ENCODE measurements at places on chromosomes 6 and 20.

- DNase-seq = peak; percentile 35
Measured at GRCh38 chr6:42281570-42281969, 63.9 kb upstream of the MRPS10 start.

- no peak for DNase-seq
Measured at GRCh38 chr6:99307295-99307907, 42.1 kb downstream of the FAXC start.

DNA sequence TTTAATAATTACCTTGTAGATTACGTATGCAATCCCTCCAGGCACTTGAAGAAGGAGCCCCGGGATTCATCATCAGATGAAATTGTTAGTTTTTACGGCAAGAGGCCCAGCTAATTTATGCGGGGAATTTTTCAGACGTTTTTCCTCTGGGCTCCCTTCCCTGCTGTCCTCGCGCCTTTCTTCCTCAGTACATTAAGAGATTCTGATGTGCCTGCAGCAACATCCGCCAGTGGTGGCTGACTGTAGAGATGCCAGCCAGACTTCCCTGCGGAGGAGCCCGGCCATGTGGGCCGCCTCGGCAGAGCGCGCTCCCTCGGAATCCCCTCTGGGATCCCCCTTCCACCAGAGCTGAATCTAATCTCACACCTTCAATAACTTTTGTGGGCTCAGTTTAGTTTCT is 46.4 kb upstream of the POU3F2 start:
- DNase-seq = no peak

DNA sequence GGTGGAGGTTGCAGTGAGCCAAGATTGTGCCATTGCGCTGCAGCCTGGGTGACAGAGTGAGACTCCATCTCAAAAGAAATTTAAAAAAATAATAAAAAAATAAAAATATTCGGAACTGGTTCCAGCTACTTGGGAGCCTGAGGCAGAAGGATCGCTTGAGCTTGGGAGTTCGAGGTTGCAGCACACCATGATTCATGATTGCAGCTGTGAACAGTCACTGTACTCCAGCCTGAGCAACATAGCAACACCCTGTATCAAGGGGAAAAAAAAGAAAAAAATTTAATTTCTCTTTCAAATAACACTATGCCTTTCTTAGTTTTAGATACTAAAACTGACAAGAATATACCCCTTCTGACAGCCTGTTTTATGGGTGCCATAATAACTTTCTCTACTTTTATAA is 10.5 kb downstream of the KDM1B start:
- DNase-seq = no peak

DNA sequence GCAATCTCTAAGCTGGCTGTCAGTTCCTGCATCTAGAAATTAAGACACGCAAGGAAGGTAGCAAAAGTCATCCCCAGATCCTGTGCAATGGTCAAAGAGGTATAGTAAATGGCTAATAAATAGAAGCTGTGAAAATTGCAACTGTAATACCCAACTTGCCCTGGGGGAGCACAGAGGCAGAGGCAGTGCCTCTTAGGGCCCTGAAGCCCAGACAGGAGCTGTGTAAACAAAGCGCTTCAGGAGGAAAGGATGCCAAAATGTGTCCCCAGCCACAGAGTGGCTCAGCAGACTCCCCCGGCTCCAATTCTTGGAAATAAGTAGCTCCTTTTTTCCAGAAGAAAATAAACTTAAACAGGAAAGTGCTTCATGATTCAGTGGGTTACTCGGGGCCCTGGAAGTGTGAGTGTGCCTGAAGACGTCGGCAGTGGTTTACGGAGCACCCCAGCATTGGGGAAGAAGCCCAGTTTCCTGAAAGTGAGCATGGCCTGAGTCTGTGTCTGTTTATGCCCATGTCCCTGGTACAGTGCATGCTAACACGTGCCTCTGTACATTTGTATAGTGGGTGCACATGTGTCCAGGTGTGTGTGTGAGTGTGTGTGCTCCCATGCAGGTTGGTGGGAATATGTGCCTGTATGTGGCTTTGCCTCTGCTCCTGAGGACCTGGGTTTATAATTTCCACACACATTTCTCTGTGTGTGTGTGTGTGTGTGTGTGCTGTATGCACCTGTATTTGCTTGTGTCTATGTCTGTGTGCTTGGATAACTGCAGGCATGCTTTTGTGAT is 246.7 kb downstream of the MAFB start:
- no peak for DNase-seq

GRCh38 chr6:137853569-137854213 is 13.4 kb upstream of the TNFAIP3 start:
- DNase-seq = no peak

DNA sequence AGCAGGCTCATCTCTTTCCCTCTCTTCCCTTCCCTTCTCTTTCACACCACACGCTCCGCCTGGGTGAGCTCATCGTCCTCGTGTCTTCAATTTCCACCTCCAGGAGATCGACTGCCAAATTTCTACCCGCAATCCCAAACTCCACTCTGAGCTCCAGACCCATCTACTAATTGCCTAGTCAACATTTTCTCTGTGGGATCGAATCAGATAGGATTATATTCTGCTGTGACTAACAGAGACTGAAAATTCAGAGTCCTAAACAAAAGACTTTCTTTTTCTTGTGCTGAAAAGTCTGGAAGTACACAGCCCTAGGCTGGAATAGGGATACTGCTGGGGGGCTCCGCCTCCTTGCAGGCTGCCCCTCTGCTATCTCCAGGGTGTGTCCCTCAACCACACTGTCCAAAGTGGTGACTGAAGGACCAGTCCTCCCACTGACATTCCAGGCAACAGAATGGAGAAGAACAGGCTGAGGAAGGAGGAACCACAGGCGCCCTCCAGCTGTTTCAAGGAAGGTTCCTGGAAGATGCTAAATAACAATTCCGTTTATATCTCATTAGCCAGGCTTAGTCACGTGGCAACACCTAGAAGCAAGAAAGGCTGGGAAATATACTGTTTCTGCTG is 5.0 kb upstream of the HSPA12B start:
- DNase-seq = no peak

- DNase-seq = no peak
Measured at GRCh38 chr6:108771421-108771820, 76.8 kb upstream of the ARMC2 start.

- peak; percentile 54 for DNase-seq
Measured at GRCh38 chr6:23250556-23250955, 681.2 kb downstream of the HDGFL1 start.

DNA sequence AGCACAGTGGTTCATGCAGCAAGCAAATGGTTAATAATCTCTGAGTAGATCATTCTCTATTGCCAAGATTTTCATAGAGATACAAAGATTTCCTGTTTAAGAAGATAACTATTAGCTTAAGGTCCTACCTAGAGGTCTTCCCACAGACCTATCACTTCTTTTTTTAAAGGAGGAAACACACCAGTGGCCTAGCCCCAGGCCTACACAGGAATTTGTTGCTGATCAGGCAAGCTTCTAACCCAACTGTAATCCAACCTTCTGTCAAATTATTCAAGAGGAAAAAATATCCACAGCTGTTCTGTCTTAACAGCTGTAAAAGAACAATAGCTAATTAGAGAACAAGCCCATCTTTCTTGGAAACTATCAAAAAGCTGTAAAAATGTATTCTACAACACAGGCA is 332.8 kb downstream of the BTBD9 start:
- DNase-seq = no peak

DNA sequence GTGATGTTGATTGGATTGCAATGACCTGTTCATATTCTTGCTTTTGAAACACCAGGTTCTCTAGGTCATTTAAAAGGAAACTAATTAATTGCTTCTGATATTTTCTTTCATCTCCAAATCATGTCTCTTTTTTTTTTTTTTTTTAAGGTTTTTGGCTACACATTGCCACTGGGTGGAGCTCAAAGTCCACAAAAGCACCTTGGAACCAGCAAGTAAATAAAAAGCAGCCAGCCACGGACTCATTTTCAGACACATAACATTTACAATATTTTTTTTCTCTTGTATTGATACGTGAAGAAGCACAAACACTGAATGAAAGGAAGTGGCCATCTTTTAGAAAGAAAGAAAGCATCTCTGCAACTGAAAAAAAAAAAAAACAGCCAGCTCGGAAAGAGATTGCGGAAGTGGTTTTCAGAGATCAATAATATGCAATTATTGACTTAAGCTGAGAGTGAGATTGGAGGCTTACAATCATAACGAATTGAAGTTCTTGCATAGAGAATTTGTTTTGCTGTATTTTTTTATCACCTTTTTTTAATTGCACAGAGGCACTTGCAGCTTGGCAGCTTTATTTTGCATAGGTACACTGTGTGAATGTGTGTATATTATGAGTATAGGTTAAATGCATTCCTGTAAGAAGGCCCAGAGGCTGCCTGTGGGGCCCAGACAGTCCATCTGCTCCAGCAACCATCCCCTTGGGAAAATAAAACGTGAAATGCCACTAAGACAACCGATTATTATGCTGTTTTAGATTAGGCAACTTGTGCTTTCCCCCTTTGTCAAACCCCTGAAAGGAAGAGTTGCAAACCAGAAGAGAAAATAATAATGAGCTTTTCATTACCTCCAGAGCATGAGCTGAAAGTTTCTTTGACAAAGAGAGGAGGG is 28.2 kb downstream of the CGA start:
- DNase-seq = peak; percentile 67

GRCh38 chr20:8788831-8789230 is 280.1 kb upstream of the PLCB4 start:
- DNase-seq = no peak

- no peak for DNase-seq
Measured at GRCh38 chr6:52718550-52718949, 44.7 kb downstream of the GSTA2 start.

- peak; percentile 49 for DNase-seq
Measured at GRCh38 chr20:33811776-33812151, 616 bp downstream of the CHMP4B start.

DNA sequence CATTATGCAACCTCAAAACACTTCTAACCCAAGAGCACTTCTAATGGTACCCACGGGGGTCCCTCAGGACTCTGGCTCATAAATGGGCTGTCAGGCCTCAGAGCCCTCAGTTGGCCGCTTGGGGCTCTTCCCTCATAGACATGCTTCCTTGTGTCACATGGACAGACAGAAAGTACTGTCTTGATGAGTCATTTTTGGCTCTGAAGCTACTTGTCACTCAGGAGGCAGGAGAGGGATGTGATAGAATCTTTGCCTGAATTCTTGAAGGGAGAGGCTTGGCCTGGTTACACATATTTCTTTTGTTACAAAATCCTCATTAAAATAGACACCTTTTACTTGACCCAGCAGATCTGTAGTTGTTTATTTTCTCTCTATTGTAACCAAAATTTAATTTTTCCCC is 15.1 kb upstream of the EDN1 start:
- no peak for DNase-seq

DNA sequence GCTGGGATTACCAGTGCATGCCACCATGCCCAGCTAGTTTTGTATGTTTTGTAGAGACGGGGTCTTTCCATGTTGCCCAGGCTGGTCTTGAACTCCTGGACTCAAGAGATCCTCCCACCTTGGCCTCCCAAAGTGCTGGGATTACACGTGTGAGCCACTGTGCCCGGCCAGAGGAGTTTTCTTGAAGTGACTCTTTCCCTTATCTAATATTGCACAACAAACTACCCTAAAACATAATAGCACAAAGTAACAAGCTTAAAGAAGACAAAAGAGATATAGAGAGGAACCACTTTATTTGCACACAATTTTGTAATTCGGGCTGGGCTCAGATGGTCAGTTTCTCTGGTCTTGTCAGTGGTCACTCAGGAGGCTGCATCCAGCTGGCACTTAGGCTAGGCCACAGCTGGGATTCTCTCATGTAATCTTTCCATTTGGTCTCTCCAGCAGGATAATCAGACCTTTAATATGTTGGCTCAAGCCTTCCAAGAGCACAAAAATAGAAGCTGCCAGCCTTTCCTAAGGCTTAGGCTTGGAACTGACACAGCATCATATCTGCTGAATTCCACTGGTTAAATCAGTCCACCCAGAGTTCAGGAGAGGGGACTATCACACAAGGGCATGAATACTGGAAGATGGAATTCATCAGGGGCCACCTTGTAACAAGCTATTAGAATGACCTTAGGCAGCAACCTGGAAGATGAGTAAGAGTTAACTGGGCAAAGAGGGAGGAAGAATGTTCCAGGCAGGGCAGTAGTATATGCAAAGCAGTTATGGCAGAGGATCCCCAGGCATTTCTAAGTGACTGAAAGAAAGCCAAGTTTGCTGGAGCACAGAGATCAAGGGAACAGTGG is 56.7 kb upstream of the PNRC1 start:
- DNase-seq = no peak

GRCh38 chr6:53724501-53724900 is 58.9 kb upstream of the KLHL31 start:
- no peak for DNase-seq

- DNase-seq = no peak
Measured at GRCh38 chr6:51908243-51908642, 179.2 kb downstream of the PKHD1 start.

DNA sequence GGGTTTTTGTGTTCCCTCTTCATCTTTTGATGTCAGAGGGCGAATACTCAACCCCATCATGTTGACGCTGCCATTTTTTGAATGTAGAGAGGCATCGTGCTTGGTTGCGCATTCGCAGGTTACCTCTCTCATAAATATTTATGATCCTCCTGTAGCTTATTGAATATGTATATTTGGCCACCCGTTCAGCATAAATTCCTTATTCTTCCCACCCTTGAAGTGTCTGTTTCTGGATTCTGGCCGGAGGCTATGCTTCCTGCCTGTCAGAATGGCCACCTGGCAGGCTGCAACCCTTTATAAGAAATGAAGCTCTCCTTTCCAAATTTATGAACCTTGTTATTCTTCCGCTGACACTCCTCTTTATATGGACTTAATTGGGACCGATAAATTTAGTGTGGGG is 40.9 kb downstream of the FAM50B start:
- DNase-seq = no peak

GRCh38 chr20:4022386-4023286 is 7.3 kb upstream of the RNF24 start:
- no peak for DNase-seq

DNA sequence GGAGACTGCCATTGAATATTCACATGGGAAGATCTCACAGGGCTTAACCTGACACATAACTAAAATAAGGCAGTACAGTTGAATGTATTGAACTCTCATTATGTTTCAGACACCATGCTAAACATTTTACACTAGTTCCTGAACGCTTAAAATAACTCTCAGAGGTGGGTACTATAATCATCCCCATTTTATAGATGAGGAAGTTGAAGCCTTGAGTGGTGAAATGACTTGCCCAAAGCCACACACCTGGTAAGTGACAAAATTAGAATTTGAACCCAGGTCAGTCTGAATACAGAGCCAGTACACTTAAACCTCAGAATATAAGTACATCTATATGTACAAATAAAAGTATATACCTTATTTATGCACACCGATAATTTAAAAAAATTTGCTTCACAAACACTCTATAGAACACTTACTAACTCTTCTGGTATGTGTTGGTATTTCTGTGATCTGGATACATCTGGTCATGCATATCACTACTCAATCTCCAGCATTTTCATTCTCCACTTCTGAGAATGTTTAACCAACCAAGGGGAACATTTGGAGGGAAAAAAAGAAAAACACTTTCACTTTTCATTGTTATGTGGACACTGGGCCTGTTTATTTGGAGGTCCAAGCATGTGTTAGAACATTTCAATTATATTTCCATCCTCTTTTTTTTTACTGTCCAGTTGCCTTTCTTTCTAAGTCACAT is 4.6 kb upstream of the BICRAL start:
- DNase-seq = no peak

GRCh38 chr6:30613251-30614043 is 3.6 kb downstream of the PPP1R10 start:
- no peak for DNase-seq
